ENCODE measurements at places on chromosomes 2 and 18.

GRCh38 chr2:48461721-48462120 lies 68.2 kb upstream of the STON1 start:
- DNase-seq = no peak

- peak; percentile 3 for DNase-seq
Observed at GRCh38 chr2:40244675-40245074, 207.2 kb downstream of the SLC8A1 start.

- no peak for DNase-seq
Observed at GRCh38 chr18:3721771-3722648, 272.0 kb downstream of the TGIF1 start.

GRCh38 chr2:161243312-161243711 lies 64.9 kb upstream of the PSMD14 start:
- DNase-seq = no peak

GRCh38 chr2:151484100-151484499 lies 74.4 kb downstream of the RIF1 start:
- no peak for DNase-seq

- no peak for DNase-seq
Observed at GRCh38 chr2:216418981-216419380, 6.7 kb downstream of the SMARCAL1 start.

- DNase-seq = no peak
Observed at GRCh38 chr2:79944205-79944604, 360.3 kb downstream of the LRRTM1 start.

DNA sequence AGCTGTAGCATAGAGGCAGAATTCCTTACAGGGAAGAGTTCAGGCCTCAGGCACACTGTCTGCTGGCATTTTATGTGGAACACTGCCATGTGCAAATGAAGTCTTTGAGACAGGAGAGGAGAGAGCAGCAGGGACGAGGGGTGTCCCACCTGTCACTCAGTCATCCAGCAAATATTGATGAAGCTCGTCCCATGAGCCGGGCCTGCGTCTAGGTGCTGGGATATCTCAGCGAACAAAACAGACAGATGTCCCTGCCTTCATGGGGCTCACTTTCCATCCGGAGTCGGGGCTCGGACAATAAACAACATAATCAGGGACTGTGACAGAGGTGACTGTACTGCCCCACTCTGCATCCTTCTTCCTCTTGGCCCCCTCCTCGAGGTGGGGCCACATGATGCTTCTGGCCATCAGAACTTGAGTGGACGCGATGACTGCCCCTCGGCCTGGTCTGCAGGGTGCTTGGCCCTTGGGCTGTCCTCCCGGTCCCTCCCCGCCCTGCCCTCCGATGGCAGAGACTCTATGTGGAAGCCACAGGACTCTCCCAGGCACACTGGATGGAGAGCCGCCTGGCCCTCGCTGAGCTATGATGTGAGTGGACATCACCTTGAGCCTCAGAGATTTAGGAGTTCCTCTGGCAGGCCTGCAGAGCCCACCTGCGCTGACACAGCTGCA lies 78.8 kb downstream of the MBP start:
- DNase-seq = no peak

DNA sequence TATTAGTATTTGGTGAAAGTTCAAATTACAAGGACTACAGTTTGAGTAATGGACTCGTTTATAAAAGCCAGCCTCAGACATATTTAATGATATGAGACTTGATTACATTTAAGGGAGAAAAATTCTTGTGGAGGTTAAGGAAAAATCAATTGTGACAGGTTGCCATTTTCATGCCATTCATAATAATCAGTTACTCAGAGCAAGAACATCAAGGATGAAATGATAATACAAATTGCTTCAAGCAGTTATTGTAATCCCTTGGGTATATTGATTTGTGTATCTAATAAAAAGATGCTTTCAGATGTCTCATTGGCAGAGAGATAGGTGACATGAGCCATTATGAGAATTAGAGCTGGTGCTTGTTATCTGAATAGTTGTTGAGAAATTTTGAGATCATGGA lies 153.6 kb downstream of the ATP9B start:
- no peak for DNase-seq

- peak; percentile 4 for DNase-seq
Observed at GRCh38 chr2:73582364-73582763, 59.9 kb downstream of the NAT8 start.

DNA sequence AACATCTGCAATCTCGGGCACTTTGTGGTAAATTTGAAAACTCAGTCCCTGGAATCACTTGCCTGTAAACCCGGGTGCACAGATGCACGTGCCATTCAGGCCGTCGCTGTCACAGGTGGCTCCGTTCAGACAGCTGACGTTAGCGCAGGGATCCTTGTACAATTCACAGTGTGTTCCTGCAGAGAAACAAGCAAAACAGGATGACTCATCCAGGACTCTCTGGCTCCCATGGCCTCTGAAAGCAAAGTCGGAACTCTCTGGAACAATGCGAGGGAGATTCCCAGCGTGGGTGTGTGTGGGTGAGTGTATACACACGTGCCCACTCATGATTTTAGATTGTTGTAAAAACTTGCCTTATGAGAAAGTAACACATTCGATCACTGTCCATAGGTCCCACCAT lies 136.1 kb upstream of the PID1 start:
- DNase-seq = no peak

DNA sequence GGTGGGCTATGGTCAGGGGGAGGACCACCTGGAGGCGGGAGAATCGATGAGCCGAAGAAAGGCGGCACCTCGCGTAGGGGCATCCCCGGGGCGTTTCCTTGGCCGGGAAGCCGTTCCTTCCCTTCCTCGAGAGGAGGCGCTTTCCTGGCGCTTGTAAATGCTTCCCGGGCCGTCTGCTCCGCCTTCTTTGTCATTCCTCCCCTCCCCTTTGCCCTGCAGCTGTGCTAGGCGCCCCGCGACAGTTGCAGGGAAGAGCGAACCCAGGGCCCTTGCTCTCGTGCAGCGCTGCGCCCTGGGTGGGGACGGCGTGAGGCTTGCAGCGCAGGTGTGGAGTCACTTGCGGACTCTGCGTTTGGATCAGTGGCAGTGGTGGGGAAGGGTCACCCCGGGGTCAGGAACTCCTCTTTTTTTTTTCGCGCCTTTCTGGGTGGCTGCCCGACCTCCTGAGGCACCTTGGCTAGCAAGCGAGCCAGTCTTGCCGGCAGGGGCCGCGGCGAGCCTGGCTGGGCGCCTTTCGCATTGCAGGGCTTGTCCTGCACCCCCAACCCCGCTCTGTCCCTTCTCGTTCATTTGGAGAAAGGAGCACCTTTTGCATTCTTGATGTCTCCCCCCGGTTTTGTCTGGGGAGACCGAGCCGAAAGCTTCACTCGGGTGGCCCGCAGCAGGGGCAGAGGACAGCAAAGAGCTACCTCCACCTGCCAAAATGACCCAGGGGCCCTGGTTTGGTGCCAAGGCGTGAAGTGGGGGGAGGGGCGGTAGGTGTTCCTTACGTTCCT lies 858 bp downstream of the KCNS3 start:
- no peak for DNase-seq

DNA sequence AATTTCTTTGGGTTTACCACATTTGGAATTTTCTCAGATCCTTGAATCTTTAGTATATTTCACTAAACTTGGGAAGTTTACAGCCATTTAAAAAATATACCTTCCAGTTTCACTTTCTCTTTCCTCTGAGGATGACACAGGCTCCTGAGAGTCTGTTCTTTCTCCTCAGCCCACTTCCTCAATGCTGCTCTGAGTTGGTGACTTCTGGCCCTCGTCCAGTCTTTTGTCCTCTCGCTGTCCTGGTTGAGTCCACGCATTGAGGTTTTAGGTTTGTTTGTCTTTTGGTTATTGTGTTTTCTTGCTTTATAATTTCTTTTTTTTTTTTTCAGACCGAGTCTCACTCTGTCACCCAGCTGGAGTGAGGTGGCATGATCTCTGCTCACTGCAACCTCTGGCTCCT lies 40.7 kb upstream of the GALR1 start:
- DNase-seq = peak; percentile 64

- no peak for DNase-seq
Observed at GRCh38 chr2:127041259-127041970, 65.5 kb downstream of the BIN1 start.

- no peak for DNase-seq
Observed at GRCh38 chr2:146037334-146037870, 1517.5 kb upstream of the ZEB2 start.

- no peak for DNase-seq
Observed at GRCh38 chr2:1156531-1156930, 205.9 kb downstream of the SNTG2 start.

DNA sequence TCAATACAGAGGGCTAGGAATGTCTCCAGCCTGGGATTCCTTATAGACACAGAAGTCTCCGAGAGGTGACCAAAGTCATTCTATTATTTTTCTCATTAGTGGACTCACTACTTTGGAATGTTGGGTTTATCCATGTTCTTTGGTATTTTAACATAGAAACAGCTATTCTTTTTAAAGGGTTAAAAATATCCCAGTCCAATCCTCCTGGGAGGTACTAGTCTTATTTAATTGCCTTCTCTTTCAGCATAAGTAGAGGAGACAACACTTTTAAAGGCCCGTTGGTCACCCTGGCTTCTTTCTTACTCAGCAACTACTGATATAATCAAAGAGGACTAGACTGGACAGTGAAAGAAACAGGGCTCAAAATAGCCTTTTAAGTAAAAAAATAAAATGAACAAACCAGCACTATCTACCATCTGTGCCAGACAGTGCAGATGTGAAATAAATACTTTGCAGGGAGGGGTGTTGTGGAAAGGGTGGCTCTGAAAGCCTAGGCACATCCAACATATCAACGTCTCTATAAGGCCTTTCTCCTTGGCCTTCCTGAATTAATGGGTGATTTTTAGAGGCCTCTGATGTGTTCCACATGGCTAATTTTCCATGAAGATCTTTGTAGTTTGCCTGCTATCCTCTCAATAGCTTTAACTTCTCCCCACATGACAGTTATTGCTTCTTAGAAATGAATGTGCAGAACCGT lies 334.4 kb upstream of the THUMPD2 start:
- DNase-seq = no peak

- DNase-seq = no peak
Observed at GRCh38 chr18:23387265-23387664, 65.8 kb upstream of the RIOK3 start.
